Type B pancreatic cell (in vitro differentiated cells): ENCODE measurements at places on chromosomes 5 and 9. TPM values are rescaled to one million over a fixed set of nuclear protein-coding genes. Genes with fewer than 3 reads are reported as not detected.

Gene STING1
- total RNA-seq, result 4.1 and 7.7 TPM in 2 replicates

Gene ZNF366
- not detected in 2 replicates for total RNA-seq

Gene BARHL1
- 0.14 TPM in 1 of 2 replicates, not detected in the other for total RNA-seq

Gene GPX8
- total RNA-seq, result 34.6 and 58.6 TPM in 2 replicates

Gene CD14
- total RNA-seq, result 0.17 TPM in 1 of 2 replicates, not detected in the other

Gene SKIC3
- total RNA-seq, result 71.2 and 83.4 TPM in 2 replicates

Gene TXNDC8
- not detected in 2 replicates for total RNA-seq

Gene ADCY2
- 5.7 and 79.7 TPM in 2 replicates for total RNA-seq

Gene SLCO6A1
- total RNA-seq, result 0.43 and 1.4 TPM in 2 replicates

Gene PKD2L2
- not detected in 2 replicates for total RNA-seq

Gene CARTPT
- 0.34 and 0.43 TPM in 2 replicates for total RNA-seq

Gene WNT8A
- total RNA-seq, result not detected in 2 replicates

Gene SPDL1
- 17.2 and 37.7 TPM in 2 replicates for total RNA-seq

Gene TAF1L
- total RNA-seq, result not detected in 2 replicates

Gene ADAMTS16
- 2.0 and 23.3 TPM in 2 replicates for total RNA-seq

Gene BNC2
- 7.6 and 80.9 TPM in 2 replicates for total RNA-seq

Gene ORM1
- total RNA-seq, result 0.65 and 1.6 TPM in 2 replicates

Gene CDX1
- 5.0 and 13.4 TPM in 2 replicates for total RNA-seq

Gene PCBD2
- 10.4 and 10.5 TPM in 2 replicates for total RNA-seq

Gene COL23A1
- total RNA-seq, result 1.5 and 15.5 TPM in 2 replicates

Gene LRRC19
- total RNA-seq, result 0.29 and 0.74 TPM in 2 replicates

Gene CACNA1B
- total RNA-seq, result 2.4 and 3.2 TPM in 2 replicates

Gene ACTBL2
- total RNA-seq, result not detected in 2 replicates

Gene ARHGEF39
- 7.1 and 14.2 TPM in 2 replicates for total RNA-seq

Gene HAVCR1
- 0.92 and 6.7 TPM in 2 replicates for total RNA-seq

Gene NFIL3
- 30.4 and 71.1 TPM in 2 replicates for total RNA-seq

Gene IL11RA
- total RNA-seq, result 10.8 and 53.8 TPM in 2 replicates

Gene CCNG1
- 214 and 226 TPM in 2 replicates for total RNA-seq

Gene DYNC2I2
- 65.0 and 70.6 TPM in 2 replicates for total RNA-seq

Gene DAPK1
- 160 and 246 TPM in 2 replicates for total RNA-seq

Gene GFRA3
- total RNA-seq, result 1.8 TPM in 2 replicates

Gene CDH9
- 0.68 TPM in 1 of 2 replicates, not detected in the other for total RNA-seq

Gene DOK3
- total RNA-seq, result 6.2 and 6.9 TPM in 2 replicates

Gene EPB41L4B
- total RNA-seq, result 14.4 and 29.1 TPM in 2 replicates

Gene CHSY3
- 0.86 and 4.9 TPM in 2 replicates for total RNA-seq

Gene SYK
- 13.0 and 22.6 TPM in 2 replicates for total RNA-seq

Gene ST8SIA4
- total RNA-seq, result 18.0 and 21.4 TPM in 2 replicates

Gene SLC46A2
- total RNA-seq, result 0.14 TPM in 1 of 2 replicates, not detected in the other

Gene PDGFRB
- total RNA-seq, result 3.3 and 74.8 TPM in 2 replicates

Gene EHMT1
- 99.8 and 111 TPM in 2 replicates for total RNA-seq

Gene PGM5
- total RNA-seq, result 5.8 and 21.2 TPM in 2 replicates
